WTC11 (cell line): ENCODE measurements at places on chromosomes 1 and 21.

GRCh38 chr1:22133931-22134324, 9.0 kb downstream of the WNT4 start:
- no peak for DNase-seq

- DNase-seq, result no peak
Observed at GRCh38 chr1:100995198-100995988, 30.2 kb downstream of the DPH5 start.

DNA sequence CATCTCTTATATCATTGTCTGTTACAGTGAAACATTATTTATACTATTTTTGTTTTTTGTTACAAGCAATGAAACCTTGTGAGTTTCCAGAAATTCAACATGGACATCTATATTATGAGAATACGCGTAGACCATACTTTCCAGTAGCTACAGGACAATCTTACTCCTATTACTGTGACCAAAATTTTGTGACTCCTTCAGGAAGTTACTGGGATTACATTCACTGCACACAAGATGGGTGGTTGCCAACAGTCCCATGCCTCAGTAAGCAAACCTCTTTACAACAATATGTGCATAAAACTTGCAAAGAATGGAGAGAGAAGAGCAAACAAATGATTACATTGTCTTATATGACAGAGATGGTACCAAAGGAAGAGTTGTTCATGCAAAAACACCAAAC, 22.4 kb downstream of the CFHR4 start:
- no peak for DNase-seq

- DNase-seq, result no peak
Observed at GRCh38 chr1:247862756-247863155, 5.8 kb downstream of the TRIM58 start.

DNA sequence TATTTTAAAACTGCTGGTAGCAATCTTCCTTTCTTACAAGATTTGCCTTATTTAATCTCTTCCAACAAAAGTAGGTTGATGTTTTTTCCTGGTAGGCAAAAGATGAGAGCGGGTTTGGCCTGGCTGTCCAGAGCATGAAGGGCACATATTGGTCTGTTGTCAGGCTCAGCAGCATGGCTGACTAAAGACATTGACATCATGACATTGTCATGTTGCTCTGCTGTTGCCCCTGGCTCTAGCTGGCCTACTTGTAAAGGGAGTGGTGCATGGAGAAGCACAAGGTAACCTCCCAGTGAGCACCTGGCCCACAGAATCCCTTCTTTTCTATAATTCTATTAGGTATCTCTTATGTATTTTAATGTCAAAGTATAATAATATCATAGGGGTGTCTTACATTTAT, 23.6 kb downstream of the GNPAT start:
- no peak for DNase-seq
